ENCODE measurements at places on chromosomes 16 and 17.

DNA sequence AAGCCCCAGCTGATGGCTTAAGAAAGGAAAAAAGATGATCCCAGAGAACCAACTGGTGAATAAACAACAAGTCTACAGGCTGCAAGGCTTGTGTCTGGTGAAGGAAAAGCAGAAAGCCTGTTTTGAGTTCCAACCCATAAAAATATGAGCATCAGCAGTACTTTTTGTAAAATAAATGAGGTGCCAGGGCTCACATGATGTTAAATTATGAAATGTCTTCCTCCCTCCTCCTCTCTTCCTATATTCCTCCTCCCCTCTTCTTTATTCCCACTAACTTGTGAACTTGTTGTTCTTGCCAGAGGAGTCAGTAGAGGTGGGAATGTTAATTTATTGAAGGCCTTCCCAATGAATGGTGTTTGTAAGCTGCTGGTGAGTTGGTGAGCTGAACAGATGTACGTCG lies 212.2 kb upstream of the CDH11 start:
- DNase-seq = no peak

- no peak for DNase-seq
Observed at GRCh38 chr16:72840631-72841381, 207.1 kb downstream of the ZFHX3 start.

DNA sequence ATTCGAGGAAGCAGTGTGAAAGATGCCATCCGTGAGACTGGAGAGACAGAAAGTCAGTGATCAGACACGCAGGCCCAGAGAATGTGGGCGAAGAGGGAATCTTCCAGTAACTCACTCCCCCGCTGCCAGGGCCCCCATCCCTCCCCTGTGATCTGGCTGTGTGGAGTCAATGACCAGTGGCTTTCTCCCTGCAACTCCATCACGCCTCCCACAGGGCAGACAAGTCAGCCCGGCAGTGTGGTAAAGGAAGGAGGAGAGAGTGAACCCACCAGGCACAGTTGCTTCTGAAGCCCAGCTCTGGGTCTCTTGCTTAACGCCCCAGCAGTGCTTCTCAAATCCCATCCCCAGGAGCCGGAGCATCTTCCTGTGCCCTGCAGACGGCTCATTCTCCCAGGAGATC lies 142.1 kb downstream of the ZNF423 start:
- DNase-seq = no peak

DNA sequence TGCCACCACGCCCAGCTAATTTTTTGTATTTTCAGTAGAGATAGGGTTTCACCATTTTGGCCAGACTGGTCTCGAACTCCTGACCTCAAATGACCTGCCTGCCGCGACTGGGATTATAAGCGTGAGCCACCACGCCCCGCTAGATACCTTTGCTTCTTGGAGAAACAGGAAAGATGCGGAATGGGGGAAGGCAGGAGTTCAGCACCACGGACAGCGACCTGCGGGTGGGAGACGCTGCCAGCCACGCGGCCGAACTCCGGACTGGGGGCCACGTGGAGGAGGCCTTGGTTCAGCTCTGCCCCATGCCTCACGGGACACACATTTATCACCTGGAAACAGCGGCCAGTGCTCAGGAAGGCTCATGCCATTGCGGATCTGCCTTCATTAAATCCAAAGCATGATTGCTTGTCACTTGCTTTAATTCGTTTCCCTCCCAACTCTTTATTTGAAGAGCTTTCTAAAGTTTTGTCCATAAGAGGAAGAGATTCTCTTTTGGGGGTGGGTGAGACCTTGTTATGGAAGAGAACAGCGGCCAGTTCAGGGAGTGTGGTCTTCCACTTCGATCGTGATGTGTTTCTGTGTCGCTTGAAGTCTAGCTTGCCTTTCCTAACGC lies 219.9 kb downstream of the ENGASE start:
- DNase-seq = peak; percentile 79

- DNase-seq = peak; percentile 18
Observed at GRCh38 chr16:31269541-31269940, 9.8 kb downstream of the ITGAM start.

DNA sequence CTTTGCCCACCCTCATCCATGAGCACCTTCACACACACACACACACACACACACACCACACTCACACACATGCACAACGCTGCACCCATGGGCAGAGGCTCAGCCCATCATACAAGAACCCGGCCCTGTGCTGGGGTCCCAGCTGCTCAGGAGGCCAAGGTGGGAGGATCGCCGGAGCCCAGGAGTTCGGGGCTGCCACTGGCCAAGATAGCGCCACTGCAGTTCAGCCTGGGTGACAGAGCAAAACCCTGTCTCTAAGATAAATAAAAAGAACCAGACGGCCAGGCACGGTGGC lies 3.4 kb upstream of the FSCN2 start:
- DNase-seq = no peak

GRCh38 chr17:8670421-8670820 lies 39.9 kb upstream of the MYH10 start:
- no peak for DNase-seq

GRCh38 chr17:39812466-39812865 lies 51.6 kb downstream of the IKZF3 start:
- DNase-seq = no peak

DNA sequence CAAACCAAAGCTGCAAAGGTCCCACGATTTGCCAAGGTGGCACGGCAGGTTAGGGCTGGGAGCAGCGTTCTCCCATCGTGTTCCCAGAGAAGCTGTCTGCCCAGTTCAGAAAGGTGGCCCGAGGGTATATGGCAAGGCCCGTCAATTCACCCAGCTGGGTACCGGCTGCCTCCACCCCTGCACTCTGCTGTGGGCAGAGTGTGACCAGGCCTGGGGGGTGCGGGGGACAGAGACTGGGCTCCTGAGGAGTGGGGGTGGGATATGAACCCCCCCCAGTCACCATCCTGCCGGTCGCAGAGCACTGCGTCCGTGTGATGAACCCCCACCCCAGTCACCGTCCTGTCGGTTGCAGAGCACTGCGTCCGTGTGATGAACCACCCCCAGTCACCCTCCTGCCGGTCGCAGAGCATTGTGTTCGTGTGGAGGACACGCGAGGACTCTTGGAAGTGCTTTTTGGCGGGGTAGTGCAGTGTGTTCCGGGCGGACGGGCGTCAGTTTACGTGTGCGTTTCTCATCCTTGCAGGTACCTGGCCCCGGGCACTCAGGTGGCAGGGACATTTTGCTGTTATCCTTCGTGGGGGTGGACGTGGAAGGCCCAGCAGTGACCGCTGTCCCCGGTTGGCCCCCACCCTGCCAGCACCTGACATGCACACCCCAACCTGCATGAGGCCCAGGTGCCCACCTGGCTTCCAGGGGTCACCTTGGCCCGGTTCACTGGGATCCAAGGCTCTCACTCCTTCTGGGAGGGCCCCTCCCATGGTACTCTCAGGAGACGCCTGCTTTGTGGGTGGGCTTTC lies 2.7 kb upstream of the FASN start:
- DNase-seq = no peak

- no peak for DNase-seq
Observed at GRCh38 chr17:80414508-80414802, 512 bp upstream of the ENDOV start.

DNA sequence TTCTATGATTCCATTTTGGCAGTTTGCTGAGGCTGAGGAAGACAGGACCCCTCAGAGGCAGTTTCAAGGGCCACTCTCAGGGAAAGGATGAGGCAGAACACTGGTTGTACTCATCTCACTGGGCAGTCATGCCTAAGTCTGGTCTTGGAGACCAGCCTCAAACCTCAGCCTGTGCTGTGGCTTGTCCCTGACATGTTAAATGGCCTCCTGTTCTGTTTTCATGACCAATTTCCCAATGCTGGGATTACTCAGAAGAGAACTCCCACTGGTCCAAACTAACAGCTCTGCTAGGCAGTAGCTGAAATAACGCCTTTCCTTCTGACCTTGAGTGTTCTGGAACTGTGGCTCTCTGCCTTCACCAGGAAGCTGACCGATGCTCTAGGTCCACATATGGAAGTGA lies 8.4 kb upstream of the SPDYE4 start:
- no peak for DNase-seq

GRCh38 chr17:57099165-57099564 lies 14.1 kb downstream of the AKAP1 start:
- DNase-seq = no peak

- no peak for DNase-seq
Observed at GRCh38 chr16:11485676-11486075, 101.0 kb downstream of the LITAF start.

DNA sequence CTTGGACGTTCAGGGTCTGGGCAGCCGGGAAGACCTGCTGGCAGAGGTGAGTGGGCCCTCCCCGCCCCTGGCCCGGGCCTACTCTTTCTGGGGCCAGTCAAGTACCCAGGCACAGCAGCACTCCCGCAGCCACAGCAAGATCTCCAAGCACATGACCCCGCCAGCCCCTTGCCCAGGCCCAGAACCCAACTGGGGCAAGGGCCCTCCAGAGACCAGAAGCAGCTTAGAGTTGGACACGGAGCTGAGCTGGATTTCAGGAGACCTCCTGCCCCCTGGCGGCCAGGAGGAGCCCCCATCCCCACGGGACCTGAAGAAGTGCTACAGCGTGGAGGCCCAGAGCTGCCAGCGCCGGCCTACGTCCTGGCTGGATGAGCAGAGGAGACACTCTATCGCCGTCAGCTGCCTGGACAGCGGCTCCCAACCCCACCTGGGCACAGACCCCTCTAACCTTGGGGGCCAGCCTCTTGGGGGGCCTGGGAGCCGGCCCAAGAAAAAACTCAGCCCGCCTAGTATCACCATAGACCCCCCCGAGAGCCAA lies 8.6 kb upstream of the ABCC3 start:
- DNase-seq = no peak

GRCh38 chr17:82808006-82808405 lies 31.8 kb downstream of the ZNF750 start:
- no peak for DNase-seq

GRCh38 chr16:85851034-85851785 lies 47.8 kb upstream of the IRF8 start:
- DNase-seq = no peak

DNA sequence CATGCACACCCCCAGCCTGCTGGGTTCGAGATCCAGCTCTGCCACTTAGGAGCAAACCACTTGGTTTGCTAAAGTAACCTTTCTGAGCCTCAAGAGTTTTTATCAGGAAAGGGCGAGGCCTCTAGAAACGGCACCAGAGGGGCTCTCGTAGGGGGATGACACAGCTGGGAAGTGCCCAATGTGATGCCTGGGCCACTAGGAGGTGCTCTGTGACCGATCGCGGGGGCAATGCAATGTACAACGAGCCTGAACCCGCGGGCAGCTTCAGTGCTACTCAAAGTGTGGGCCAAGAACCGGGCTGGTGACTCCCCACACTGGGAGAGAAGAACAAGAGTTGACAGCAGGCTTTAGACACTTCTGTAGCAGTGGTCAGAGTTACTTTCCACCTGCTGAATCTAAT lies 9.4 kb downstream of the C16orf89 start:
- no peak for DNase-seq

GRCh38 chr16:23802776-23803175 lies 33.0 kb upstream of the PRKCB start:
- DNase-seq = no peak

- no peak for DNase-seq
Observed at GRCh38 chr17:29048440-29049368, 5.8 kb downstream of the PIPOX start.

- no peak for DNase-seq
Observed at GRCh38 chr17:27808628-27809027, 8.3 kb upstream of the NOS2 start.

GRCh38 chr16:26316683-26317464 lies 625.1 kb downstream of the HS3ST4 start:
- no peak for DNase-seq

GRCh38 chr16:66088681-66089080 lies 277.8 kb upstream of the CDH5 start:
- DNase-seq = no peak

DNA sequence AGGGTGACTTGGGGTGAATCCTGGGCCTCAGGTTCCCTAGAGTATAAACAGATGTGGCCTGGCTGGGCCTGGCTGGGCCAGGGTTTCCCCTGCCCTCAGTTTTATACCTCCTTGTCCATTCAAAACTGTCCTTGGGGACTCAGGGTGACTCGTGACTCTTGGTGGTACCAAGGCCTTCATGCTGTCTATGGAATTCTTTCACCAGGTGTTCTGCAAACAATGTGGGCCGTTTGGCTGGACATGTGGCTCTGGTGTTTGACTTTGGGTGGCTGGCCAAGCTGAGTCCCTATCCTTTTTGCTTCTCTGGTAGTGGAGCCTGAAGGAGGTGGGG lies 3.3 kb downstream of the GPT2 start:
- no peak for DNase-seq

DNA sequence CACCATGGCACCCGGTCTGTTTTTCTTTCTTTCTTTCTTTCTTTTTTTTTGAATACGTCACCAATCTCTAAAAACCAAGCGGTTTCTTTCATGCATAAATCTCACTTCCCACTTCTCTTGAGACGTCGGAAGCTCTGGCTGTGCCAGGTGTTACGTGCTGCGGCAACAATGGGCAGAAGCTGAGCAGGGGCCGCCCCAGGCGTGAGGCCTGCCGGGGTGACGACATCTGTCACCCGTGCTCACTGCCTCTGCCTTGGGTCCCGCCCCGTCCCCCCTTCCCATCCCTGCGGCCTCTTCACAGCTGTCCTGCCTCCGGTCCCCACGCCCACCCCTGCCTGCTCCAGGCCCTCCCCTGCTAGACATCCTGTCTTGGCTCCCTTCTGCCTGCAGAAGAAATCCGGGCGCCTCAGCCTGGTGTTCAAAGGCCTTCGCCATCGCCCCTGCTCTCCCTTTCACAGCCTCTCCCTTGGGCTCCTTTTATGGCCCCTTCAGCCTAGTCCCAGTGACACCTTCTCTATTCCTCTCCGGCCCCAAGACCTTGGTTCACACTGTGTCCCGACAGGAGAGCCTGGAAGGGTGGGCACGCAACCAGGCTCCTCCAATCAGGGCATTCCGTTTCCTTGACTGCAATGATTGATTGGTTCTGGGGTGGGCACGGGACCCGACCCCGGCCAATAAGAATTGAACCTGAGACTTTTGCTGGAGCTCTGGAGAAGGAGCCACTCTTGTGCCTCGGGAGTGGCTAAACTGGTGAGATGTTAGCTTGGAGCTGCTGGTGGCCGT lies 4.8 kb downstream of the P2RX1 start:
- DNase-seq = peak; percentile 82

- no peak for DNase-seq
Observed at GRCh38 chr16:49556606-49557446, 183.2 kb downstream of the C16orf78 start.

DNA sequence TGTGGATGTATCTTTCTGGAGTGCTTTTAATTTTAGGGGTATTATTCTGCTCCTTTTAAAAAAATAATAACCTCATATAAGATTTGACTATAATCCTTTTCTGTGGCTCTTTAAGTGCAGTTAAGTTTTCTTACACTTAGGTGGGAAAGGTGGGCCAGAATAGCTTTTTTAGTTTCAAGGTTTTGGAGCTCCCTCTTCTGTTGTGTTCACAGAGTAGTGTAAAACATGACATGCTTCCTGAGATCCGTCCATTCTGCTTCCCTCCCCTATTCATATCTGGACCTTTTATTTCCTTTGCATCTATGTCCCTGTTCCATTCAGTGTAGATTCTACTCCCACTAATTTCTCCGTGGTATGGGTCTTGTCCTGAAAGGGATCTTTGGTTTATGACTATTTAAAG lies 12.8 kb downstream of the LRRC36 start:
- DNase-seq = no peak

GRCh38 chr17:71976011-71976649 lies 144.7 kb upstream of the SOX9 start:
- DNase-seq = peak; percentile 78

GRCh38 chr17:61554209-61554608 lies 36.8 kb downstream of the NACA2 start:
- no peak for DNase-seq

Measured in left forelimb (tissue), 1 donor.